ENCODE measurements at places on chromosomes 6 and 20.

DNA sequence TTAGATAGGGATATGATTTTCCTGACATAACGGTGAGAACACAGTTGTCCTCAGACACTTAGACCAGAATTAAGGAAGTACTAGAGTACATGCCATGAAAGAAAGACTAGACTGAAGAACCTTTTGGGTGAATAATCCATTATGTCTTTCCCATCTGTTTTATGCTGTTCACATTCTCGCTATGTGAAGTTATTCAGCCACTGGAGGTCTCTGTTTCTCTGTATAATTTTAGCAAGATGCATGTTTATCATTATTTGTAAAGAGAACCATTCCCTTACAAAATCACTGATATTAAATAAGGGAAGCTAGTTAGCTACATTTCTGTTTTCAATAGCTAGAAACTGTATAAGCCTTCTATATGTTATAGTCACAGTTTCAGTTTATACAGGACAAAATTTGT, 391.9 kb downstream of the CD109 start:
- no peak for DNase-seq

- peak; percentile 16 for DNase-seq
Measured at GRCh38 chr20:24960861-24961260, 11.8 kb downstream of the CST7 start.

DNA sequence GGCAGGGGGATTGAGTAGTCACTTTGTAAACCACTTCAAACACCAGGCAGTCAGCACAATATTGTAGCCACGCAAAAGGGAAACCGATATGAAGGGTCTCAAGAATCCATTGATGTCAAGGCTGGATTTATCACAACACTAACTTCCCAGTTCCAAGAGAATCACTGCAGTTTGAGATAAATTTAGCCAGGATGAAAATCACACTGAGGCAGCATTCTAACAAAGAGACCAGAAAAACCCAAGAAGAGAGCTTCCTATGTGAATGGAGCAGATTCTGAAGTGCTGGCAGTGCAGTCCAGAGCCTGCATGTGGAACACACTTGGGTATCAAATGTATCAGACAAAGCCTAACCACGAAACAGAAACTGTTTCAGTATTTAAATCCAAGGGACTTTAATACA, 84.6 kb downstream of the KIF16B start:
- no peak for DNase-seq

GRCh38 chr6:67689329-67689728, 945.8 kb upstream of the ADGRB3 start:
- no peak for DNase-seq

Data from NCI-H748 treated with DMSO at 0.1 percent for 48 hours (cell line).